ENCODE measurements at places on chromosomes 7 and 10.

DNA sequence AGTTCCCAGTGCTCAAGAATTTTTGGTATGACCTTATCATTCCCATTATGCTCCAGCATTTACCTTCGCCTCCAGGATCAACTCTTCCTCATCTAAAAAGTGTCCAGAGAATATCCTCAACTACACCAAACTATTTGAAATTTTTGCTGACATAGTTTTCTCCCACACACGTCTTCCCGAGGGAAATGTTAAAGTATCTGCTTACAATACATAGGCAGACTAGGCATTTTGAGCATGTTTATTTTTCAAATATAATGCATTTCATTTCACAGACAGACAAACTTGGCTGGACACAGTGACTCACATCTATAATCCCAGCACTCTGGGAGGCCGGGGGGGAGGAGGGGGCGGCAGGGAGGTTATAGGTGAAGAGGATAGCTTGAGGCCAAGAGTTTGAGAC lies 177.1 kb upstream of the TRIM24 start:
- DNase-seq, result no peak

GRCh38 chr7:2315787-2316186 lies 1.5 kb upstream of the SNX8 start:
- no peak for DNase-seq

DNA sequence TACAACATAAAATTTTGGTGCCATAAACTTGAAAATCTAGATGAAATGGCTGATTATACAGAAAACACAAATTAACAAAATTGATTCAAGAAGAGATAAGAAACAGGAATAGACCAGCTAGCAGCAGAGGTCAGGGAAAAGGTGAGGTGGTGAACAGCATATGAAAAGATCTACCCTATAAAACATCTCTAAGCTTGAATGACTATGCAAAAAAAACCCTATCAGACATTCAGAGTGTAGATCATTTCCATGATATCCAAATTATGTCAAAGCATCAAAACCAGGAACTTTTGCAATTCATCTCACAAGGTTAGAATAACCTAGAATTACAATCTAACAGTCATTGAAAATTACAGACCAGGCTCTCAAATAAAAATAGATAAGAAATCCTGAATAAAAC lies 14.6 kb upstream of the BPGM start:
- DNase-seq, result no peak

GRCh38 chr7:3244241-3244814 lies 56.7 kb upstream of the SDK1 start:
- no peak for DNase-seq

GRCh38 chr7:50409856-50410745 lies 40.0 kb downstream of the FIGNL1 start:
- DNase-seq, result no peak

GRCh38 chr7:137718355-137718754 lies 128.4 kb downstream of the DGKI start:
- DNase-seq, result no peak

- no peak for DNase-seq
Observed at GRCh38 chr10:85147346-85148250, 819.2 kb downstream of the CCSER2 start.

Data from amniotic stem cell (primary cell).